RKO (cell line): ENCODE measurements at places on chromosomes 1 and 21.

- DNase-seq: peak; percentile 79
These were observed at the start of gene AMIGO1 for GRCh38 chr1:109509176-109510134. TSS of gene AMIGO1 (minus strand) at chr1:109509727. CDS start at chr1:109508912, 815 bp downstream.

DNA sequence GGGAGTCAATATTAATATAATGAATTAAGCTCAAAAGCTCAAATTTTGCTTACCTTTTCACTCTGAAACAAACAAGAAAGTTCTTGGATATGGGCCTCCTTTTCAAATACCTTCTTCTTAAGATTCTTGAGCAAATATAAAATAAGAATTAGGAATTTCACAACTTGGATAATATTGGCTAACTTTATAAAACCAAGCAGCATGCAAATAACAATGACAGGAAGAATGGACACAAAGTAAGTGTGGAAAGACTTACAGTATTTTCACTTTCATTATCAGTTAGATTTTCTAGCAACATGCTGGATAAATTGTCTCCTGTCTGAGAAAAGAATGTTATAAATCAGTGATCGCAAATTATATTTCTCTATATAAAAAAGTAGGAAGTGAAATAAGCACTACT, 13.2 kb downstream of the ODF2L start:
- DNase-seq: no peak

DNA sequence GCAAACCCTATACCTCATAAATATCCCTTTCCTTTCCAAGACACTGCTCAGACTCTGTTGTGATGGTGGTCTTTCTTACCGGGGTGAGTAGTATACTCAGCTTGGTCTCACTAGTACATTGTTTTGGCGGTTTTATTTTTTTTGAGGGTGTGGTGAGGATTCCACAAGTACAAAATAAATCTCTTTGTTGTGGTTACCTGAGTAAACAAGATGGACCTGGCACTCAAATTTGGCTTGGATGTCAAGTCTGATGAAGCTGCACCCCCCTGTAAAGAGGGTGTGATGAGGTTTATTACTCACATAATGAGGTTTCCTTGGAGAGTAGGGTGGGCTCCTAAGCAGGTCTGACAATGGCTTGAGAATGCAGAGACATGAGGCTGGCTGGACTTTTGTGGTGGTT, 68.2 kb upstream of the KCNJ6 start:
- no peak for DNase-seq

GRCh38 chr1:59574085-59574484, 240.7 kb upstream of the HOOK1 start:
- no peak for DNase-seq

- DNase-seq: no peak
These were observed 3.9 kb downstream of the INKA2 start for GRCh38 chr1:111735321-111735720.

DNA sequence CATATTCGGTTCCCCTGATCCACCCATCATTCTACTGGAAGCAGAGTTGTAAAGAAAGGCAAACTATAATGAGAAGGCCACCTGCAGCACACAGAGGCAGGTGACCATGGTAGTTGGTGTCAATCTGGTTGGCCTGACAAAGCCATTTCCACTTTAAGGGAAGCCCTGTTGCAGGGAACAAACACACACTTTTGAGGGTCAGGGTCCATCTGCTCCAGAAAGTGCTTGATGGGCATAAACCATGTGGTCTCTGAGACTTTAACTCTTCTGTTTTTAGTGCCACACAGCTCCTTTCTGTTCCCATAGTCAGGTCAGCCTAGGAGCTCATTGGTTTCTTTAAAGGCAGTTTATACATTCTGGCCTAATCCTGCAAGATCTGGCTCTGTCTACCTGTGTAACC, 17.5 kb upstream of the BOLA1 start:
- no peak for DNase-seq

- DNase-seq: no peak
These were observed 19.8 kb downstream of the OLFML2B start for GRCh38 chr1:162003830-162004215.

- no peak for DNase-seq
These were observed 19.6 kb downstream of the EIF4G3 start for GRCh38 chr1:21157054-21157453.

DNA sequence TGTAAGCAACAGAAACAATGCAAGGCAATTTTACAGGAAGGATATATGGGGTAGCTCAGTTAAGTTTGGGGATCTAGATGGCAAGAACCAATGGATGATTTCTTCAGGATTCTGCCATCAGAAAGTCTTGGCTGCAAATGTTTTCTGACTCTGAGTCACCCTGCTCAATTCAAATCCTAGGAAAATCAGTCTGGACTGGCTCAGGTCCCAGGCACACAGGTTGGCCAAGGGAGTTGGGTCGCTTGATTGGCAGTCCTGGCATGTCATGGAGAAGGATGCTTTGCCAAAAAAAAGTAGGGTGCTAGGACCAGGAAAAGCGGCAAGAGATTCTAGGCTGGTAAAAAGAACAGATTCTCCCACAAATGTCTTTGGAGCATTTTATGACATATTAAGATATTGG, 28.9 kb upstream of the S1PR1 start:
- DNase-seq: no peak

- no peak for DNase-seq
These were observed 241.7 kb upstream of the NEGR1 start for GRCh38 chr1:72524021-72524420.

DNA sequence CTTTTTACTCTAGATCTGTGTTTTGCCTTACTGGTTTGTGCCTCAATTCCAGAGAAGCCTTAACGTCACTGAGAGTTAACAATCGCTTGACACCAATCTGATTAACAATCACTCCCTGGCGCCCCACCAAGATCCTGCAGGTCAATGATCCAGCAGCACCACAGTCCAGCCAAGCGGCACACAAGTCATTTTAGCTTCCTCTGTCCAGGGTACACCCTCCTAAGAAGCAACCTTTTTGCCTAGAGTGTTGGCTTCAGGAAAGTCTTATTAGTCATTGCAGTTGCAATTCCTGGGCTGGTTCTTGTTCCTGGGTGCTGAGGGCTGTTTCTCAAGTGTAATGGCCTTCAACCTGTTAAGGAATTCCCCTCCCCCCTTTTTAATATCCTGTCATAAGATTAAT, 323.0 kb upstream of the USP25 start:
- no peak for DNase-seq

GRCh38 chr21:45032332-45032731, 42.0 kb upstream of the ADARB1 start:
- DNase-seq: no peak

GRCh38 chr1:196002906-196003305, 605.3 kb downstream of the KCNT2 start:
- no peak for DNase-seq

GRCh38 chr1:104878203-104878909, 1128.7 kb downstream of the AMY1C start:
- no peak for DNase-seq

GRCh38 chr1:243455760-243456651, 200.2 kb downstream of the SDCCAG8 start:
- DNase-seq: no peak

- peak; percentile 52 for DNase-seq
These were observed 19.7 kb upstream of the ABCG1 start for GRCh38 chr21:42198929-42199867.
